ENCODE measurements at places on chromosomes 13 and 19. TPM values are rescaled to one million over a fixed set of nuclear protein-coding genes. Genes with fewer than 3 reads are reported as not detected.

The ZNF418 gene
- 8.4 TPM for total RNA-seq

The KLK1 gene
- total RNA-seq: not detected

The ANGPTL8 gene
- not detected for total RNA-seq

The CD177 gene
- total RNA-seq: 0.25 TPM

The CEACAM16 gene
- not detected for total RNA-seq

The MTUS2 gene
- 0.12 TPM for total RNA-seq

The CCDC194 gene
- total RNA-seq: not detected

The ZNF723 gene
- total RNA-seq: not detected

The PEG3 gene
- 3.9 TPM for total RNA-seq

The CGB3 gene
- total RNA-seq: not detected

The CD79A gene
- not detected for total RNA-seq

The NCAN gene
- total RNA-seq: under 0.01 TPM

The PTH2 gene
- total RNA-seq: not detected

The MBD3L3 gene
- not detected for total RNA-seq

The EBI3 gene
- total RNA-seq: not detected

The PRODH2 gene
- not detected for total RNA-seq

The IRS2 gene
- 5.9 TPM for total RNA-seq

The TINCR gene
- 0.22 TPM for total RNA-seq

The C19orf67 gene
- not detected for total RNA-seq

The ZNF442 gene
- 4.6 TPM for total RNA-seq

The C3 gene
- 0.22 TPM for total RNA-seq

The CBARP gene
- total RNA-seq: 4.6 TPM

The ATXN8OS gene
- total RNA-seq: not detected

The ZNF600 gene
- total RNA-seq: 3.9 TPM

The GARRE1 gene
- total RNA-seq: 6.3 TPM

The PDE4A gene
- total RNA-seq: 3.7 TPM

The PRRG2 gene
- 0.75 TPM for total RNA-seq

The FOXA3 gene
- total RNA-seq: not detected

Data from uterine smooth muscle cell (primary cell).